ENCODE measurements at places on chromosomes 13 and 19.

GRCh38 chr13:111039735-111040134 is 75.4 kb upstream of the ARHGEF7 start:
- no peak for DNase-seq

GRCh38 chr19:37997911-37998344 is 90.9 kb downstream of the SIPA1L3 start:
- DNase-seq: no peak

DNA sequence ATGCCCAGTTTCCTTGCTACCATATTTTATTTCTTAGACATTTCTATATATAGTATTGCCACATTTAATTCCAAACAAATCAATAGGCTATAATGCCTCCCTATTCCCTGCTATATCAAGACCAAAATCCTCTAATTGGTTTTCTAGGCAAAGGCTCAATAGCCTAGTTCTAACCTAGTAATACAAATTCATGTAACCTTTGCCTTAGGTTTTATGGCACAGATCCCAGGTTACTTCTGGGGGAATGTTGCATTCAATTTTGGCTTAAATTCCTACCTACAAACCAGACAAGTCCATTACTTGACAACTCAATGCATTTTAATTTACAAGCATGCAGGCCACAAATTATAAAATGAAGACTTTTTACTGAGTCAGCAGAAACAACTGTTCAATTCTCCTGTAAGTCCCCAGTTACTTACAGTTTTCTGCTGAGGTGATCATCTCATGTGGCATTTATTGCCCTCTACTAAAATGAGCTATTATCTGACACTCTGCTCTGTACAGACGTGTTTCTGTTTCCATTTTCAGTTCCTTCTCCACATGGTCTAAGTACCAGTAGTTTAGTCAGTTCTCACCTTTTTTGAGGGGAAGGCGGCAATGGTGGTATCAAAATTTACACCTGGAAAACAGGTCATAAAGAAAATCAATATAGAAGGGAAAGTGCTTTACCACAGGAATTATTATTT is 11.7 kb downstream of the KCNRG start:
- DNase-seq: no peak

DNA sequence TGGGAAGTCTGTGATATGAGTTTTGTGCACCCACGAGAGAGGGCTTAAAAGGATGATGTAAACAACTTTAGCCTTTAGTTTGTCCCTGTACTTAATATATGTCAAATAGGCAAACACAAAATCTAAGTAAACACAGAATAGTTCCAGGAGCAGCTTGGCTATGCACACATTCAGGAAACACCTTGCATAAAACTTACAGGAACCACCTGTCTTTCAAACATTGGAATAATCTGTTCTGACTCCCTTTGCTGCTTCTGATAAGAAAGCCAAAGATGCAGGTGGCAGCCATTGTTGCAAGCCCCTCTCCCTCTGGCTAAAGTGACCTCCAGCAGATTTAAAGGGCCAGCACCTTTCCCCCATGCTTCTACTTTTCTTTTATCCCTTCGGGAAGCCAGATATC is 4.7 kb downstream of the EEF1AKMT1 start:
- DNase-seq: no peak

GRCh38 chr13:26051657-26052311 is at the start of gene SHISA2:
Gene SHISA2, minus strand, starts transcription at chr13:26052016. Its CDS starts 1,041 bp downstream, at chr13:26050975.
- peak; percentile 33 for DNase-seq

GRCh38 chr19:55640577-55641425 is at the start of gene ZNF580:
Gene ZNF580, plus strand, starts transcription at chr19:55641002. Its CDS starts 1,507 bp downstream, at chr19:55642509.
- DNase-seq: peak; percentile 31

- DNase-seq: no peak
Measured at GRCh38 chr13:40318366-40318765, 348.1 kb downstream of the FOXO1 start.

Data from activated T-helper 1 cell treated with Interleukin-2 at 50 U/mL for 16 hours (primary cell).